ENCODE measurements at places on chromosomes 5 and 9.

DNA sequence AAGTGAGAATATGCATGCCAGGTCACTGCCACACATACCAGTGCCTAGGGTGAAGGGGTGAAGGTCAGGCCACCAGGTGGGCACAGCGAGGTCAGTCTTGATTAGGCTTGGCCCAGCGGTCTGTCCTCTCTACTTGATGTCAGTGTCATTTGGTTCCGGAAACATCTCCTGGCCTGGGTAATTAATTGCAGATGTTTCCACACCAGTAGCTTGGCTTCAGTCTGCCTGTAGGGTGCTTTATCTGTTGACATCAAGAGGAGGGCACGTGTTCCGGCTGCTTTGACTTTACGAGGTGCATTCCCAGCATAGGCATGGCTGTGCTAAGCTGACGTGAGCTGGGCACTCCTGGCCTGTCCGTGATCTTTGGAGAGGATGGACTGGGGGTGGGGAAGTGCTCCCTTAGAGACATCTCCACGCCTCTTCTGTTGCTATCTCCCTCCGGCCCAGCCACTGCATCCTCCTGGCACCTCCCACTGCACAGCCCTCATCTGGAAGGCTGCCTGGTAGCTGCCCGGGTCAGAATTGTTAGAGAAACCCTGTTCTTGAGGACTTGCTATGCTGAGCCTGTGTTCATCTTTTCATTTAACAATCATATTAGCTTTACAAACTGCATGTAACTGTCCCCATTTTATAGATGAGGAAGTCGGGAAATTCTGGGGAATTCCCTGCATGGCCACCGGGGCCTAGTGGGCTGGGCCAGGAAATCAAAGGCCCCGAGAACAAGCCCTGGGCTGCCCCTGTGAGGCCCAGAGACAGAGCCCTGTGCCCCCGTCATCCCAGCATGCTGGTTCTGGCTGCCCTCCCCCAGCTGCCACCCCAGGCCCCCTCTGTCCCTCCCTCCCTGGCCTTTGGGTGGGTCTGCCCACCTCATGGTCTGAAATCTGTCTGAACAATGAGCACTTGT is 29.1 kb downstream of the JADE2 start:
- peak; percentile 38 for DNase-seq

DNA sequence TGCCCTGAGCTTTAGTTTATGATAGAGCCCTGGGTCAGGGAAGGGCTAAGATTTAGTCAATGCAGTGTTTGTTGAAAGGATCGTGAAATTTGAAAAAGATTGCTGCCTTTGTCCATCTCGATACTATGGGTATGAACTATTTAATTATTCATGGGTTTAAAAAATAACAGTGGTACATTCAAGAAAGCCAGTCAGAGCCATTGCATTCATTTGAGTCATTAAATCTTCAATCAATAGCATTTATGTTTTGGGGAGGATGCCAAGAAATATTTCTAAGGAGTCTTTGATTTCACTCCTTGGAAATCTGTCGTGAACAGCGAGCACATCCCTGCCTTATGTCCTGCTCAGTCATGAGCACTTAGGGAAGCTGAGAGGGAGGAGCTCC is 54.4 kb upstream of the LRRTM2 start:
- DNase-seq: peak; percentile 3

- DNase-seq: peak; percentile 67
Measured at GRCh38 chr9:91515074-91515687, 91.5 kb upstream of the NFIL3 start.

GRCh38 chr5:172694061-172694460 is 53.0 kb downstream of the NEURL1B start:
- DNase-seq: no peak

- no peak for DNase-seq
Measured at GRCh38 chr5:167511276-167511675, 780.2 kb upstream of the WWC1 start.

- no peak for DNase-seq
Measured at GRCh38 chr9:98591696-98592095, 117.0 kb downstream of the GABBR2 start.

- no peak for DNase-seq
Measured at GRCh38 chr5:128708841-128709240, 170.8 kb upstream of the FBN2 start.

DNA sequence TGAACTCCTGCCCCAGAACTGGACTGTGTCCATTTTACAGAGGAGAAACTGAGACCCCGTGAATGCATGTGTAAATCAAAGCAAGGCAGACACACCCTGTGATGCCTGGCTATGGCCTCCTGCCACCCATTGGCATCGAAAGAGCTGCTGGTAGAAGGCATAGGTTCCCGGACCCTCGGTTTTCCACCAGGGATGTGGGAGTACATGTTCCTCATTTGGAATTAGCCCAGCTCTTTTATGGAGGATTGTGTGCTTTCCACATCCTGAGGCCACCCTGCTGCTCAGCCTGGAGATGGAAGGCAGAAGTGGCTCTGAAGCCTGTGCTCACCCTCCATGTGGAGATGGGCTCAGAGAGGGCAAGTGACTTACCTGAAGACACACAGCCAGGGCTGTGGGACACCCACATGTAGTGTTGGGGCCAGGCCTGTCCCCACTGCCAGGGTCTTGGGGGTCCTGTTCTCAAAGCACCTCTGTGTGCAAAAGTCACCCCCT is 2.8 kb downstream of the SUSD3 start:
- DNase-seq: no peak

- no peak for DNase-seq
Measured at GRCh38 chr5:173745557-173745956, 129.1 kb upstream of the BOD1 start.

- no peak for DNase-seq
Measured at GRCh38 chr9:27351438-27351837, 54.5 kb upstream of the EQTN start.

GRCh38 chr5:135102716-135103574 is 68.9 kb upstream of the PITX1 start:
- DNase-seq: no peak

DNA sequence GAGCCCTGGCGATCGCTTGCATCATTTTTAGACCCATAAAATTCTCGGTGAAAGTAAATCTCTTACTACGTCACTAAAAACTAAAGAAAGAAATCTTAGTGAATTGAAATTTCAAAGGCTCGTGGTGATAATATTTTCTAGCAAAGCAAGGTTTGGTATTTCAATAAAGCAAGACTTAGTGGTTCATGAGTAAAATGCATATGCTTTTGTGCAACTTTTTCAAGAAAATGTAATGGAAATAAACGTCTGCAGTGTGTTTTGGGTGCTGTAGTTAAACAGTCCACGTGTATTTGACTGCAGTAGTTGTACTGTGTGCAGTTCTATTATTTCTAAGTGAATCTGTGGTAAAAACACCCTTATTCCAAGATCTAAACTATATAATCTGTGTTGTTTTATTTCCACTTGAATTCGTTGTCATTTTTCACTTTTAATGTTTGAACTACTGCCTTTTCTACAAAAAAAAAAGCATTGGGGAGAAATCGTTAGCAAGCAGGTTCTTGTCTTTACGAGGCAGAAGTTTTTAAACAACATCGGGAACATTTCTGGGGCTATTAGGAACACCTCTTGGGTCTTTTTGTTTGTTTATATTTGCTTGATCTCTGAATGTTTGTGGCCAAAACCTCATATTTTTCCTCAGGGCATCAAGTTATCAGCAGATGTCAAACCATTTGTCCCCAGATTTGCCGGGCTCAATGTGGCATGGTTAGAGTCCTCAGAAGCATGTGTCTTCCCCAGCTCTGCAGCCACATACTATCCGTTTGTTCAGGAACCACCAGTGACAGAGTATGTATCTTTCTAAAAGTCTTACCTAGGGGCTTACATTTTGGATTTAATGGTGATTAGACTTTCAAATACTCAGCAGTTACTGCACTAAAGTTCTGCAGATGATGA is 960 bp downstream of the SECISBP2 start:
- no peak for DNase-seq

DNA sequence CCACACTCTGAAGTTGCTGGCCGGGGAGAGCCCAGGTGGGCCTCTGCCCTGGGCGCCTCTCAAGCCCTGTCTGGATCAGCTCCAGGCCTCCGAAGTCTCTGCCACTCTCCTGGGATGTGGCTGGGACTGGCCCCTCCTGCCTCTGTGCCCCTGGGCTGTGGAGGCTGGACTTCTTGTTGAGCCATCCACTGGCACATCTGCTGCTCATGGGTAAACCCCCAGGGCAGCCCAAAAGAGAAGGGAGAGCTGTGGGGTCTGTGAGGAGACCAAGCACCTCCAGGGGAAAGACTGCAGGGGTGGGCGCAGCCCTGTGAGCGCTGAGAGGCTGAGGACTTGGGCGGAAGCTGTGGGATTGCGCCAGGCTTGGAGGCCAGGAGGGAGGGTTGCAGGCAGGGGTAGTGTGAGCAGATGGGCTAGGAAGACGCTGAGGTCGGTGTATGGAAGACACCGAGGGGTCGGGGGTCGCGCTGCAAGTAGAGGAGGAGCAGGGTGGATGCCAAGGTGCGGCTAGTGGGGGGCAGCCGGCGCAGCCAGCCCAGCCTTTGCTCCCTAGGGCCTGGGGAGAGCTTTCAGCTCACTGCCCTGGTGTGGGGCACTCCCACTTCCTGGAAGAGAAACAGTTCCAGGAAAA is 118.1 kb downstream of the WNK2 start:
- no peak for DNase-seq

DNA sequence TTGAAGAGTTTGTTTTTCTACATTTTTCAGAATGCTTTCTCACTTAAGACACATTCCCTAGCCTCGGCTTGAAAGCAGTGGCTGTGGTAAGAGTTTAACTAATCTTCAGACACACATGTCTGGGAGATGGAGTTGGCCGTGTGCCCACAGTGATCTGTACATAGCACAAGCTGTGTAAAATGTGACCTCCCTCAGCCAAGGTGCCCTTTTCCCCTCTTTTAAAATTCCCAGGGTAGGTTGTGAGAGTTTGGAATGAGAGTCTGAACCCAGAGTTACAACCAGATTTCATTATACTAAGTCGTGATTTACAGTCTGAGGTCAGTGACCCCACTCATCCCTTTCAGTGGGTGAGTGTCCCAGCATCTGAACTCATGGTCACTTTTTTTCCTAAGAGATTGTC is 230.4 kb downstream of the DOCK8 start:
- no peak for DNase-seq

GRCh38 chr9:89525446-89526374 is 27.8 kb upstream of the SEMA4D start:
- no peak for DNase-seq

DNA sequence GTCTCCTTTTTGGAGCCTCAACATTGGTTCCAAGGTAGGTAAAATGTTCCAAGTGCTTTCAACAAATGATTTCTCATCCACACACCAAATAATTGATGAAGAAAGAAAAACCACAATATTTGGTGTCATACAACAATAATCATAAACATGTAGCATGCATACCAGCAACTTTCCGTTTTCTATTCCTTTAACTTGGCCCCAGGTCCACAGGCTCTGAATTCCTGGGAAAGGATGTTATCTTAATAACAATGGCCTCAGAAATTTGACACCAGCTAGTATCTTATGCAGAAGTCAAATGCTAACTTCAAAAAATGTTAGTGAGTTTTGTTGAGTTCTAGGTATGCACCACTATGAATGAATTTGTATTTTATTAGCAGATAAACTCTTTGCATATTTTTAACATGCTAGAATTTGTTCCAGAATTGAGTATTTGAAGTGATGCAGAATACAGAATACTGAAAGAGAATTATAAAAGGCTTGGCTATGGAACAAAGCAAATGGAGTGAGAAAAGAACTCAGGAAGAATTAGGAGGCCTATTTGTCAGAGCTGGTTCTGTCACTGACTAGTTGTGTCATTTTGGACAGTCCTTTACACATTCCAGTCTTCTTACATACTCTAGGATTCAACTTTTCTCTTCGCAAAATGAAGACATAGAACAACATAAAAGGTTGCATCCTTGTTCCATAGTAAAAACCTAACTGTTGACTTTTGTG is 435.3 kb upstream of the TNC start:
- no peak for DNase-seq

DNA sequence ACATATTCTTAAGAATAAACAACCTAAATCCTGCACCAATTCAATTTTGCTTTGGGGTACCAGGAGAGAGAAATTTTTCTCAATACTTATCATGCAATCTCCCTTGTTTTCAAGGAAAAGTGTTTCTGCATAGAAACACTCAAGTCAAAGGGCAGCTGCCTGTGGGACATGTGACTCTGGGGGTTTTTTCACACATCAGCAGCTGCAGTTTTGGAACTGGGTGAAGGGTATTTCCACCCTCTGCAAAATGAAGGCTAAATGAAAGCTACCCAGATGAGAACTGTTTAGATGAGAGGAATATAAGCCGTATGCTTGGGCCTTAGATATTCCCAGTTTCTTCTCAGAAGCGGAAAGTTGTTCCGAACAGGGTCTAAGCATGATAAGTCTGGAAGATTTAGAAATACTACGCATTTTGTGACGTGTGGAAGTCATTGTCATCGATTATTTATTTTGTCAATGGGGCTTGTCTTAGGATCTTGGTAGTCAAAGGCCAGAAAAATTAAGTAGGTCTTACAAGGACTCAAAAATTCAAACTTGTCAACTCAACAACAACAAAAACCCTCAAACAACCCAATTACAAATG is 64.3 kb upstream of the BOD1 start:
- DNase-seq: no peak

GRCh38 chr5:133610489-133611356 is 1.6 kb downstream of the FSTL4 start:
- peak; percentile 84 for DNase-seq

DNA sequence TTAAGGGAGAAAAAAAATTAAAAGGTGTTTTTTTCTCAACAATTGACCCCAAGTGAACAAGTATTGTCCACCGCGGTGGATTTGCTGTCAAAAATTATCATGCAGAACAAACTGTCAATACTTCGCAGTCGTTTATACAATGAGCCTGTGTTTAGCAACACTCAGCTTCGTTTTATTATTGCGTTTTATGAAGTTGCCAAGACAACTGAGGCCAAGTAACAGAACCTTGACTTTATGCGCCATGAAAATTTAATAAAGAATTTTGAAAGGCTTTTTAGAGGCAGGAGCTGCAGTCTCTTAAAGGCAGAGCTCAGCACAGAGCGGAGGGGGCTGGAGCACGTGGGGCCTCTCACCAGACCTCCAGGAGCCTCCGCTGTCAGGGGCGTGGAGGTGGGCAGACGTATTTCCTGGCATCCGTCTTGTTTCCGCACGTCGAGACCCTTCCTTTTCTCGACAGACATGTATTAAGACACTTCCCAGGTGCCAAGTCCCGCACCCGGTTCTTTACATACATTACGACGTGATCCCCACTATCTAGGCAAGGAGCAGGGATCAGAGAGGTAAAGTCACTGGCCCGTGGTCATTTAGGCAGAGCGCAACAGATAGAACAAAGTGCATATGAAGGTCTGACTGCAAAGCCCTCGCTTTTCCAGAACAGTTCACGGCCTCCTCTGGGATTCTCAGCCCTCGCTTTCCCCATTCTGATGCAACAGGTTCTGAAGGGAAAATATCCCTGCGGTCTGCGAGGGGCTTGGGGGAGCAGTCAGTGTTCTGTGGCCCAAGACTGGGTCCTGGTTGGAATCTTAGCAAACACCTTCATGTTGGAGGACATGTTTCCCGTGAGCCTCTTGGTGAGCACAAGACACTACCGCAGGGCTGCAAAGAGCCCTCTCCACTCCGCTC is 164.4 kb downstream of the DAB2IP start:
- no peak for DNase-seq

GRCh38 chr5:43415935-43416802 is 4.0 kb upstream of the CCL28 start:
- no peak for DNase-seq

- DNase-seq: peak; percentile 81
Measured at GRCh38 chr9:127049044-127049443, 73.4 kb downstream of the ANGPTL2 start.

Measured in AG08396 (cell line).